ENCODE measurements at places on chromosomes 1 and 21.

DNA sequence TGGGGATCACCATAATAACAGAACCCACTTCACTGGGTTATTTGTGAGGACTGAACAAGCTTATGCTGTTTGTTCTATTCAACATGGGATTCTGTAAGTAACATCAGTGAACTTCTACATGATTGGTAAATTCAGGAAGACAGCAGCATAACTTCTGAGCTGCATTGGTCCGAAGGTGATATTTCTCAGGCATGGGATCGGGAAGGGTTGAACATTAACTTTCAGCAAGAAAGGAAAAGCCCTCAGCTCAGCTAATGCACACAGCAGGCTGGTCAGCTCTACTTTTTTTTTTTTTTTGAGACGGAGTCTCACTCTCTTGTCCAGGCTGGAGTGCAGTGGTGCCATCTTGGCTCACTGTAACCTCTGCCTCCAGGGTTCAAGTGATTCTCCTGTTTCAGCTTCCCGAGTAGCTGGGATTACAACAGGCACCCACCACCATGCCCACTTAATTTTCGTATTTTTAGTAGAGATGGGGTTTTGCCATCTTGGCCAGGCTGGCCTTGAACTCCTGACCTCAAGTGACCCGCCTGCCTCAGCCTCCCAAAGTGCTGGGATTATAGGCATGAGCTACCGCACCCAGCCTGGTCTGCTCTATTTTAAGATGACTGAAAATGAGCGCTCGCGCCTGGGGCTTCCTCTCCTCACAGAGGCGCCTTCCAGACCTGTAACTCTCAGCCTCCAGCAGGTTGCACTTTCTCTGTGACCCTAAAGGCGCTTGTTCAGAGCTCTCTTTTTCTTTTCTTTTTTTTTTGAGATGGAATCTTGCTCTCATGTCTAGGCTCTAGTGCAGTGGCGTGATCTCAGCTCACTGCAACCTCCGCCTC lies 42.2 kb downstream of the ECE1 start:
- DNase-seq: no peak

DNA sequence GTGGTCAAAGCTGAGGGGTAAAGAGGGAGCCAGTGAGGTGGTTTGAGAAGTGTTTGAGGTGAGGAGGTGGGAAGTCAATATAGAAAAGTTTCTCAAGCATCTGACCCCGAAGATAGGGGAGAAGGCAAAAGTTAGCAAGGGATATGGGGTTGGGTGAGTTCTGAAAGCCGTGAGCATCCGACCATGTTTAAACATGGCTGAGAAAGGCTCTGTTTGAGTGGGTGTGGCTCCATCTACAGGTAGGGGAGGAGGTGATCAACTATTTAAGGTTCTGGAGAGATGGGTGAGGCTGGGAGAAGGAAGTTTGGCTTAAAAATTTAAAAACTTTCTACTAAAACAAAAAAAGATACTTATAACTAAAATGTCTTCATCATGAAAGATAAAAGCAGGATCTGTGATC lies 273.8 kb downstream of the KCNJ6 start:
- DNase-seq: no peak

DNA sequence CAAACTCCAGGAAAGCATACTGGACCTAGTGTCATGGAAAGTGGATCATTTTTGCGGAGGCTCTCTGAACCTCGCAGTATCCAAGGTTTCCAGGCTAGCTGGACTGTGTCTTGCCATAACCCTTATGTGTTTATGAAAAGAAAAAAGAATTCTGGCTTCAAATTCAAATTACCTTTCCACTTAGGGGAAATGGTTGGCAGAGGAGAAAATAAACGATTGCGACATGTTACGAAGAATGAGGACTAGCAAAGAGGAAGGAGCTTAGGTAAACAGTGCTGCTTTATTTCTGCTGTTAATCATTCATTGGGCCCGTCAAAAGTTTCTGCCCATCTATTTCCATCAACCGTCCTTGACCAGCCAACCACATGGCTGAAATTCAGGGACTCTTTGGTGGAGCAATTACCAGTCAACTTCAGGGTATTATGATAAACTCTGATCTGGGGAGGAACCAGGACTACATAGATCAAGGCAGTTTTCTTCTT lies at the start of gene C4BPA:
C4BPA (plus strand) TSS at position 342 of the 482 bp plus-strand sequence. CDS start 8,793 bp downstream, outside the sequence.
- no peak for DNase-seq

DNA sequence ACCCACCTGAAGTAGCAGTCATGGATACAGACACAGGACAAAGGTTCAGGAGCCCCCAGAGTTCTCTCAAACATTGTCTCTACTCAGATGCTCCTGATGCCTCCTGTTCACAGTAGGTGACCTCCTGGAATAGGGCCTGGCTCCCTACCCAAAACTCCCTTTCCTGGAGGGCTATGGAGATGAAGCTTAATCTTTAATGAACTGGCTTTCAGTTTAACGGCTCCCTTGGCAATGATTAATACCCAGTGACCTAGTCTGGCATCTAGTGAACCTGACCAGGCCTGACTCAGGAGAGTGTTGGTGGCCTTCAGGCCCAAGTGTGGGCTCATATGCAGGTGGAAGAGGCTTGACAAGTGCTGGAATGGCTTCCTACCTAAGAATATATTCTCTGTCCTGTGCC lies 65.2 kb upstream of the TRABD2B start:
- DNase-seq: no peak

DNA sequence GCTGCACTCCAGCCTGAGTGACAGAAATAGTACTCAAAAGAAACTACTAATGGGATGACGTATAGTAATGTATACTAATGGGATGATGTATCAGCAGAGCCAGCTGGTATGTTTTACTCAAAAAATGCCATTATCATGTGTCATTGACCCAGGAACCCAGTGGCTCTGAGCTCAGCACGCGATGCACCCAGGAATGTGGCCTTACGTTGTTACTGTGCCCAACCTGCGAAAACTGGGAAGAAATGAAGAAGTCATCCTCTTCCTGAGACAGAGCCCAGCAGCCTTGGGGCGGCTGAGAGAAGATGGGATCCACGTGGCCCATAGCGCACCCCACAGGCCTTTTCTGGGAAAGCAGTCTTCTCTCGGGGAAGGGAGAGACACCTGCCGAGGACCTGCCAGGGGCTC lies 8.8 kb downstream of the UBE2J2 start:
- DNase-seq: no peak

DNA sequence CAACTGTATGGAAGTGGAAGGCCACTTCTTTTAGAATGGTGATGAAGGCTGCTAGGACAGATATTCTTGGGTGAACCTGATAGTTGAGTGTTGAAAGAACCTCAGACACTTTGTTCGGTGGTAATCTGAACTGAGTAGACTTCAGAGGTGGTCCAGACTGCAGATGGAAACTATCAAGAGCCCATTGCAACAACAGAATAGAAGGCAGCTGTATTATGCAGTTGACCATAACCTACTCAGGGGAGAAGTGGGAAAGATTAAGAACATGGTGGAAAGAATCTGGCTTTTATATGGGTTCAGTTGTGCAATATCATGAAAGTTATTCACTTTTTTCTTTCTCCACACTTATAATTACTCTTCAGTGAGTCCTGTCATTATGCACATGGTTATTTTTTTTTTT lies 194.0 kb downstream of the KCNK2 start:
- DNase-seq: no peak

DNA sequence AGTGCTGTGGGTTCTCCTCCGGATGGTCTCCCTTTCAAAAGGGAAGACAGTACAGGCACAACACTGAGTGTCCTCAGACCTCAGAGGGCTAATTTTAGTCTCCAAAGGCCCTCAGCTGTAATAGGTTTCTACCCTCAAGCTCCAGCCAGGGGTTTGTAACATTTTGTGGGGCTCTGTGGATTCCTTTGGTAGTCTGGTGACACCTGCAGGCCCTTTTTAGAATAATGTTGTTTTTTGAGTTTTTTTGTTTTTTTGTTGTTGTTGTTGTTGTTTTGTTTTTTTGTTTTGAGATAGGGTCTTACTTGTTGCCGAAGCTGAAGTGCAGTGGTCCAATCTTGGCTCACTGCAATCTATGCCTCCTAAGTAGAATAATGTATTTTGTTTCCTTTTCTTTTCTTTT lies 15.0 kb upstream of the TMEM201 start:
- DNase-seq: no peak

GRCh38 chr1:102970496-102971078 lies 137.7 kb downstream of the COL11A1 start:
- no peak for DNase-seq

DNA sequence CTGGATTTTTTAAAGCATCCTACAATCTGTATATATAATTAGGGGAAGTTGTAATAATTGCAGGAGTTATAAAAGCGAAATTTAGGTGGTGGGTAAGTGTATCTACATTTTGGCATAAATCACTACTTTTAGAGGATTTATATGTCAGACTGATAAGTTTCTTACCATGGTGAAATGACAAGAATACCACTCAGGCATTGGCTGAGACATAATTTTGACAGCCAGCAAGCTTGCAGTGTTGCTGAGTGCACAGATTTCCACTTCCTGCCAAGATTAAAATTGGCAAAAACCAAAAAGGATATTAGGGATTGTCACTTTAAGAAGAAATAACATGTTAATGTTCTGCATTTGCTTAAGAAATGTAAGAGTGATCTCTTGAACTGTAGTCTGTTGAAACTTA lies 28.2 kb downstream of the NFIA start:
- DNase-seq: no peak

DNA sequence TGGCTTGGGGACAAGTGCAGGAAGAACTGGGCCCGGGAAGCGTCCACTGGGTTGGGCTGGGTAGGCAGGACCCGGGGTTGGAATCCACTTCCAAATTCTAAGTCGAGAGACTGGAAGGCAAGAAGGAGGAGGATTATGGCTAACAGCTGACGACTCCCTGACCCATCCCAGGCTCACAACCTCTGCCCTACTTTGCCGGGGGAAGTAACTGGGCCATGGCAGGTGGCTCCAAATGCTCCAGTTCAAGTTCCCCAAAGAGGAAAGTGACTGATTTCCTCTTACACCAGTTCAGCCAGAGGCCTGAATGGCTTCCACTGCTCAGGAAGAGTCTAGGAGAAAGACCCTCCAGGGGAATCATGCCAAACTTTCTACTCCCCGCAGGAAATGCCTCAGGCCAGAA lies 11.4 kb downstream of the EMC1 start:
- no peak for DNase-seq

- DNase-seq: no peak
Observed at GRCh38 chr21:21460979-21461378, 462.8 kb downstream of the NCAM2 start.

GRCh38 chr1:235822685-235823084 lies 44.0 kb downstream of the LYST start:
- DNase-seq: no peak

DNA sequence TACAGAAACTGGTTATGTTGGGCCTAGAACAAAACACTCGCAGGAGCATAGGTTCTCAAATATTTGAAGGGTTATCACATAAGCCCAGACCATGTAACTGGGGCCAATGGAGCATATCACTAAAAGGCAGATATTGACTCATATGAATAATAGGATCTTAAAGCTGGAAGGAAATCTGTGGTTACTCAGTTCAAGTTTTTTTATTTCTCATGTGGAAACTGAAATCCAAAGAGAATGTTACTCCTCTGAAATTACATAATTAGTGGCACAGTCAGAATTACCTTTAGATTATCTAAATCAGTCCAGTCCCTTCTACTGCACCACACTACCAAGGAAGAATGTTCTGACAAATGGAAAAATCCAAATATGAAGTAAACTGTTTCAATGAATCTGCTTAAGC lies 12.0 kb downstream of the SLAMF8 start:
- no peak for DNase-seq

- no peak for DNase-seq
Observed at GRCh38 chr1:167635156-167635648, 5.2 kb downstream of the RCSD1 start.

DNA sequence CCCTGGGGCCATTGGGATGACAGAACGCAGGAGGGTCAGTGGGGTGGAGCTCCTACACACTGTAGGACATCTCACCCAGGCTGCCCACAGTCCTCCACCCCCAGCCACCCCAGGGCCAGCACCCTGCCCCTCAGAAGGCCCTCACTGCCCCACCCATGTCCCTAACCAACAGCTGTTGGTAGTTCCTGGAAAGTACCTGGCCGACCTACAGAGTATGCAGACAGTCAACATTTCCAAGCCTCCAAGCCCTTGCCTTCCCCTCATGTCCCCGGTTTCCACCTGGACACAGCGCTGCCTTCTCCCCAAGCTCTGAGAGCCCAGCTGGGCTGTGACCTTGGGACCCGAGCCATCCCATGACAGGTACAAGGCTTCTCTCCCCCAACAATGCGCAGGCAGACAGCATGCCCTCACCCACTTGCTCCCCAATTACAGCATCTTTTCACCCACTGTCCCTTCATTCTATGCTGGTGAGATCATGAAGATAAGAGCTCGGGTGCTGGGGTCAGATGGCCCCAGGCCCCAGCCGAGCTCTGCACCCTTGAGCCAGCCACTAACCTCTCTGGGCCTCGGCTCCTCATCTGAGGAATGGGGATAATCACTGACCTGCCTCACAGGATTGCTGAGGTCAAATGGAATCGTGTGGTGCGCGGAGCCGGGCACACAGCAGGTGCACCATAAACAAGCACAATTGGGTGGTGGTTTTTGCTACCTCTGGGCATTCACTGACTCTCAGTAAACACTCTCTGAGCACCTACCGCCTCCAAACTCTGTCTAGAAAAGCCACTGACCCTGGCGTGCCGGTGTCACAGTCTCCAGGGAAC lies 11.2 kb downstream of the LAPTM5 start:
- DNase-seq: no peak

DNA sequence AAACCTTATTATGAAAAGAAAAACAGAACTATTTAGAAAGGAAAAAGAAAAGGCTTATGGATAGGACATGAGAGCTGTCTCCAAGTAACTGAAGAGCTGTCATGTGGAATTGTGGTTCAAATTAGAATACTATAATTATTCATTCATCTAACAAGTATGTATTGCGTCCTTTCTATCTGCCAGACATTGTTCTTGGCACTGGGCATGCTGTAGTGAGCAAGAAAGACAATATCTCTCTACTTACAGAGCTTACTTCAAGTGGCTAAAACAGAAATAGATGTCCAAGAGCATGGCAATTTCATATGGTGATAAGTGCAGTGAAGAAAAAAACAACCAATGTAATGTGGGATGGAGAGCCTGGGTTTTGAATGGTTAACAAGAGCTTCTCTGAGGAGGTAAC lies 413.0 kb downstream of the DPYD start:
- no peak for DNase-seq

GRCh38 chr1:25008192-25008485 lies 78.1 kb upstream of the RUNX3 start:
- no peak for DNase-seq

- DNase-seq: no peak
Observed at GRCh38 chr1:247362153-247362552, 30.5 kb upstream of the ZNF496 start.

- peak; percentile 76 for DNase-seq
Observed at GRCh38 chr21:36125512-36126207, 9.2 kb upstream of the CBR3 start.
